Fibroblast of skin of scalp (primary cell): ENCODE measurements at places on chromosomes 13 and 19.

- peak; percentile 85 for DNase-seq
Observed at GRCh38 chr19:49145573-49146407, 9.4 kb downstream of the HRC start.

GRCh38 chr13:37067874-37068273 lies 8.4 kb upstream of the SUPT20H start:
- no peak for DNase-seq

DNA sequence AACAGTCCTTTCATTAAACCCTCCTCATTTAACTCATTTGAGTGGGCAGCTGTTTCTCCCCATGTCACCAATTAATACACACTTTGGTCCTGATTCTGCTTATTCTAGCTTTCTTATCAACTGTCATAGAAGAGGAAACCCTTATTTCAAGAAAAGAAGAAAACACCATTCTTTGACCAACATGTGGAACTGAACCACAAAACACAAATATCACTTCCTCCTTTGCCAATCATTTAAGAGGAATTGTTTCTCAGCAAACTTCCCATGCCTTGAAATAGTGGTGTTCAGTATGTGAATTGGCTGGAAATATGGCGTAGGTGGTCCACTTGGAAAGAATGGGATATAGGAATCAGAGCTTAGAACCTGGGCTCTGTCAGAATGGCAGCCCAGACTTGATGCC lies 20.4 kb downstream of the MBD3L2B start:
- no peak for DNase-seq

DNA sequence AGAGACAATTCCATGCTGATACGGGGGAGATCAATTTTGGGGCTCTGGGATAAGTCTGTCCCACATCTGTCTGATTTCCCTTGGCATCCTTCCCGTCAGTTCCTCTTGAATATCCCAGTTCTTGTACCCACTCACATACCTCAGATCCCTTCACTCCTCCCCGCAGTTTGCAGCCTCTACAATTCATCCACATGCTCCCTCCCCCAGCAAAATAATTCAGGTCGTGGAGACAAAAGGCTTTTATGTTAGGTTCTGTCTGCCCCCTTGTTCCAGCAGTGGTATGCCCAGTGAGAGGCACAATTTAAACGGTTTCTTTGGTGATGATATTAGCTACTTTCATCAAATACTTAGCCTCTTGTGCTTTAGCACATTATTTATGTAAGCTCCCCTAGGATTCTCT lies 9.6 kb downstream of the RPS16 start:
- DNase-seq: no peak

DNA sequence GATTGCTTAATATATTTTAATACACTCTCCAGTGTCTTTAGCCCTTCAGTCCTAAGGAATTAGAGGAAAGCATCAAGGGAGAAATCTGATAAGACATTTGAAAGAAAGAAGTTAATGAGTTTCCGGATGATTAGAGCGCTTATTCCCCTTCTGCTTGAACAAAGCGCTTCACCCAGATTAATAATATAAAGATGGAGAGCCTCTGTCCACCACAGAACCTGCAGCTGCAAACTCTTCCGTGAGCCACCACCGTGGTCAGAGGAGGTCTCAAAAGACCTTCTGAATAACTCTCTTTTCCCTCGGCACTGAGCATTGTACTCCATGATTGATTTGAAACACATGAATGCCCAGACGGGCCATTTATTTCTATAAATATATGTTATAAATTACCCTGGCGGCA lies 14.2 kb upstream of the TUBGCP3 start:
- no peak for DNase-seq

DNA sequence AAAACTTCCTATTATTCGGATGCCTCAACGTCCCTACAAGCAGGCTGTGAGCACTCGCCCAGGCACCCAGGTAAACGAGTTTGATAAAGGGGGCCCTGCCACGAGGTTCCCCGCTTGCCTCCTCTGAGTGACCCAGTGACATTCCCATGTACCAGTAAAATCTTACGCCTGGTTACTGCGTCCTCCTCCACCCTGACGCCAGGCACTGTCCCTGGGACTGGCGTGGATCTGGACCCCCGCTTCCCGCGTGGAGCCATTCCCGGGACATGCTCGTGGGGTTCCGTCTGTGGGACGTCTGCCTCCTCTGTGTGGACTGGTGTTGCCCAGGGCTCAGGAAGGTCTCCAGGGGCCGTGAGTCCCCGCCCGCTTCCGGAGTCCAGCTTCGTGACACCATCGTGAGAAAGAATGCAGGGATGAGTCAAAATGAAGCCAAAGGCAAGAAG lies 407 bp upstream of the ZNF550 start:
- peak; percentile 86 for DNase-seq

DNA sequence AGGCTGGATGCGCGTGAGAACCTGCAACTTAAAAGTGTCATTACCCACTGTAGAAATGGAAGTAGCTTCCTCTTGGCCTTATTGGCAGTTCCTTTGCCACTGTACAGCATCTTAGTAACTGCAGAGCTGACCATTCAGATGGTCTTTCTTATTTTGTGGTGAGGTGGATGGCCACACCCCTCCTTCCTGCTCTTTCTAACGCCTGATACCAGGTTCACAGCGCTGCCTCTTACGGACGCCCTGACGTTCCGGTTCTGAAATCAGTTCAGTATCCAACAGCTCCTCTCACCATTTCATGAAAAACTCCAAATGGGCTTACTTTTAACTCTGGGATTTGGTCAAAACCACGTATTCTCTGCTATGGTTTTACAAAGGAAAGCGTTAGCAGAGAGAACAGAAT lies 134.6 kb downstream of the ATP11A start:
- DNase-seq: no peak

- DNase-seq: peak; percentile 37
Observed at GRCh38 chr13:82627183-82627582, 1255.1 kb downstream of the SLITRK1 start.

DNA sequence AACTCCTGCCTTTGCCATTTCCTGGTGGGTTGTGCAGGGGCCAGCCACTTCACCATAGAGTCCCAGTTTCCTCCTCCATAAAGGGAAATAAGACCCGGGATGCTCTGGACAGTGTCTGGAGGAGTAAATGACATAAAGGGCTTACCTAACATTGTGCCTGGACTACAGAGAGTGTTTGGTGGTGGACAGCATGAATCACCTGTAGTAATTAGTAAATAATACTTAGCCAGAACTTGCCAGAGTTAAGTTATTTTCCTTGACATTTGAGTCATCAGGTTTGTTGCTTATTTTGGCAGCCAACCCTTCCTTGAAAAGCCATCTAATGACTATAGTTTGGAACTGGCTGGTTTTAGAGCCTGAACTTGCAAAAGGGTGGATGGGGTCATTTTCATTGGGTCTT lies 159.2 kb downstream of the SLC7A1 start:
- DNase-seq: peak; percentile 71

DNA sequence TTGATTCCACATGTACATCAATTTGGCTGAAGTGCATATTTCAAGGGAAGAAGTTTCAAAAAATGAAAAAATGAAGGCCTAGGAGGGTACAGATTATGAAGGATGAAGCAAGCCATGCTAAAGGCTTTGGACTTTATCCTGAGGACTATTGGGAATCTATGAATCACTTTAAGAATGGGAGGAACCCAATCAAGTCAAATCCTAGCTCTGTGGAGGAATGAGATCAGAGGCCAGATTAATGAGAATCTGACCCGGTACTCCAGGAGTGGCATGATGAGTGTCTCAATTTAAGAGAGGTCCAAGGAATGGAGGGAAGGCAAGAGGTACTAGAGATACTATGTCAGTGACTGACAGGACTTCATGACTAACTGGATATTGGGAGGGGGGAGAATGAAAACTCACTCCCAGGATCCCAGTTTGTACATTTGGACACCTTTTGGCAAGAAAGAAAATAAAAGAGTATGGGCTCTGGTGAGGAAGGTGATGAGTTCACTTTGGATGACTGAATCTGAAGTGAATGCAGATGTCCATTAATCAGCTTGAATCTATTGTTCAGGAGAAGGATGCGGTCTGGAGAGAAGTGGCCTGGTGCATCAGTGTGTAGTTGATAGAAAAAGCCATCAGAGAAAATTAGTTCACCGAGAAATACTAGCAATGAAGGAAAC lies 349.0 kb downstream of the EFNB2 start:
- DNase-seq: no peak

DNA sequence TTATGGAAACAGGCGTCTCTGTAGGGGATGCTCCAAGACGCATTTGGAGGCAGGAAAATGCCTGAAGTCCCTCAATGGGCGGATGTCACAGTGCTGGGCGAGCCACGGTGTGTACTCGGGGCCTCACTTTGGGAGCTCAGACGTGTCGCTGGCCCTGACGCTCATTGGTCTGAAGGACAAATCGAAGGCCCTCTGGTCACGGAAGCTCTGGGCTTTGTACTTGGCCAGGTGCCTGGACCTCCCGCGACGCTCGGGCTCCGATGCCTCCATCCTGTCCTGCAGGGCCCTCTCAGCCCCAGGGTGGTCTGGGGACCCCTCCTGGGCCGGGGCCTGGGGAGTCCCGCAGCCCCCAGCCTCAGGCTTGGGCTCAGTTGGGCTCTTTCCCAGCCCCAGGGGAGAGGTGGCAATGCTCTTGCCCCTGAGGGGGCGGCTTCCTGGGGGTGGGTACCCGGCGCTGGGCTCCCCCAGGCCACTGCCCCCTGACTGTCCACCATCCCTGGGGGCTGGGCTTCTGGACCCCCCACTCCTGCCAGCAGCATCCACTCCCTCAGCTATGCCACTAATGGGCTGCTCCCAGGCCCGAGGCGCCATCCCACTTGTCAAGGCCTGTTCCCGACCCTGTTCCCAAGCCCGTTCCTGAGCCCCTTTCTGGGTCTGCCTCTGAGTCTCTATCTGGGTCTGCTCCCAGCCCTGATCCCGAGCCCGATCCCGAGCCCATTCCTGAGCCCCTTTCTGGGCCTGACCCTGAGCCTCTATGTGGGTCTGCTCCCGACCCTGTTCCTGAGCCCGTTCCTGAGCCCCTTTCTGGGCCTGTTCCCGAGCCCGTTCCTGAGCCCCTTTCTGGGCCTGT lies 39.5 kb upstream of the GRTP1 start:
- DNase-seq: no peak

GRCh38 chr19:35098413-35099049 lies 17.1 kb upstream of the FXYD3 start:
- DNase-seq: no peak

- DNase-seq: no peak
Observed at GRCh38 chr13:111521030-111521429, 200.6 kb downstream of the TEX29 start.

- DNase-seq: peak; percentile 14
Observed at GRCh38 chr19:459724-460511, 915 bp downstream of the SHC2 start.

DNA sequence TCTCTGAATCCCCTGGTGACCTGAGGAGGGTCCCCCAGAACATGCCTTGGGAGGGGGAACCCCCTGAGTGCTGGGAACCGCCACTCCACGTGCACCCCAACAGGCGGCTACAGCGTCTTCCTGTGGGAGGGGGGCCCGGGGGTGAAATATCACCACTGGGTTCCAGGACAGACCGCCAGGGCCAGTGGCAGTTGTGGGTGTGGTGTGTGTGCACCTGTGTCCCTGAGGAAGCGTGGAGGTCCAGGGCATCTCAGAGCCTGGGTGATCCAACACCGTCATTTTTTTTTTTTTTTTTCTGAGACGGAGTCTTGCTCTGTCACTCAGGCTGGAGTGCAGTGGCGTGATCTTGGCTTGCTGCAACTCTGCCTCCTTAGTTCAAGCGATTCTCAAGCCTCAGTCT lies 4.2 kb downstream of the ADGRE5 start:
- no peak for DNase-seq

DNA sequence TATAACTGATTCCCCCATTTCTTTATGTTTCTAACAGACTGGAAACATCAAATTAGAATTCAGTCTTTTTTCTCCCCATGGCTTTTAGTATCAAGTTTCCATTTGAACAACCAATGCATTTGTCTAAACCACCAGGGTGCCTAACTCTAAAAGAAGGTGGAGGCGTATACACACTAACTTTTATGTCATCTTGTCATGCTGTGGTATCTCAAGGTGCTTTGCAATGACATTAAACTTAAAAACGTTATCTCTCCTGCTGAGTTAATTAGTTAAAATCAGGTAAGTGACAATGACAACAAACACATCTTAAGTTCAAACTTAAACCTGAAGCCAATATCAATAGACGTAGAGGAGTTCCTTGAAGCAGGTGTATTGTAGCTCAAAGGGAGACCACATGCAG lies 1001.7 kb downstream of the PCDH17 start:
- no peak for DNase-seq

DNA sequence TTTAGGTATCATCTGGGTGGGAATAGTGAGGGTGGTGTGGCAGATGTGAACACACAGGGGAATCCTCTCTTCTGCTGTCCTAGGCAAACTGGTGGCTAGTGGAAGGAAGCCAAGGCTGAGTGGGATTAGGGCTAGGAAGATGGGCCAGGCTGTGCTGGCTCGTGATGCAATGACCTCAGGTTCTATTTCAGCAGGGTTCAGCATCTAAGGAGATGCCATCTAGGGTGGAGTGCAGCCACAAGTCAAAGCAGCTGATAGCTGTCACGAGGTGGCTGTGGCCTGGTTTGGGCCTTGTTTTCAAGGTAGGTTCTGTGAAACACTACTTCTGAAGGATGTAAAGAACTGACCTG lies 21.6 kb downstream of the ARL11 start:
- no peak for DNase-seq

- no peak for DNase-seq
Observed at GRCh38 chr19:18850471-18851375, 19.0 kb downstream of the UPF1 start.

DNA sequence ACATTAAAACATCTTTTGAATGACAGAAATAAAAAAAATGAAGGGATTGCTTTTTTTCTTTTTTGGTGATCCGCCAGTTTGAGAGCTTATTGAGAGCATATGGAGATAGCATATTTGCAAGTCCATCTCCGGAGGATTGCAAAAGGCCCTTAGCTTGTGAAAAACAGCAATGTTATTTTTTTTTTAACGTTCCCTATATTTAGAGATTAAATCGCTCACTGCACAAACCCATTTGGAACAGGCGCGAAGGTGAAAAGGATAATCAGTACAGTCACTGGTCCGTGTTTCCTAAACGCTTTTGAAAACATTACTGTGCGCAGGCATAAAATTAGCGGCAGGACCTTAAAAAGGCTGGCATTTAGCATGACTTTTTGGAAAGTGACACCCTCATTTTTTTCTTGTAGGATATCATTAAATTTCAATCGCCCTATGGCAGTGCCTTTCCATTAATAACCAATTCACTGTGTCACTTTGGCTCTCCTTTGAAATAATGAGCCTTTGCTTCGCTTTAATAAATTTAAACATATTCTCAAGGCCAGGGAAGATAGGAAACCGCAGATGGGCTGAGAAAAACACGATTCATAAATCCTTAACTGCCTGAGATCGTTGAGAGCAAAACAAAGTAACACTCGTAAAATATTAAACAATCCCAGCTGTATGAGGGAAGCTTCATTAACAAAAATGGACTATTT lies 342.2 kb downstream of the DACH1 start:
- DNase-seq: no peak
